ENCODE measurements at places on chromosomes 1 and 21.

- DNase-seq = no peak
Observed at GRCh38 chr1:163346326-163346870, 24.6 kb downstream of the NUF2 start.

GRCh38 chr1:6010554-6010953 lies 18.3 kb upstream of the NPHP4 start:
- no peak for DNase-seq

- no peak for DNase-seq
Observed at GRCh38 chr1:56229186-56229585, 350.2 kb downstream of the PLPP3 start.

- DNase-seq = no peak
Observed at GRCh38 chr1:228650141-228650540, 85.1 kb upstream of the RHOU start.

DNA sequence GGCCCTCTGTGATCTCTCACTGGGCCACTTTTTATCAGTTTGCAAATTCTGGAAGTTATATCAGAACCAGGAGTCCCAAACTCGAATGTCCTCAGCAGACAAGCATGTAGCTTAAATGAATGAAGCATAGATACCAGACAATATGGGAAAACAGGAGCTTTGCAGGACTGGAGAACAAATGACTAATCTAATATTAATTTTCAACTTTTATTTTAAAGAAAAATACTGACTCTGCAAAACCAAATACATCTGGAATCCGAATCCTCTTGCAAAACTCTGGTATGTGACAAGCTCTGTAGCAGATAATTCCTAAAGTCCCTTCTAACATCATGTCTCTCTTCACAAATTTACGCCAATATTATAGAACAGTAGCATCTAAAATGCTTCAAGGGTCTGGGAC lies 427.4 kb downstream of the TTLL7 start:
- DNase-seq = no peak

- no peak for DNase-seq
Observed at GRCh38 chr1:63143482-63143881, 178.9 kb upstream of the FOXD3 start.

- no peak for DNase-seq
Observed at GRCh38 chr1:8136766-8137165, 110.7 kb upstream of the ERRFI1 start.
